T-helper 2 cell (primary cell): ENCODE measurements at places on chromosomes 2 and 18.

- DNase-seq: peak; percentile 50
Observed at GRCh38 chr2:88626171-88627054, 851 bp downstream of the EIF2AK3 start.

DNA sequence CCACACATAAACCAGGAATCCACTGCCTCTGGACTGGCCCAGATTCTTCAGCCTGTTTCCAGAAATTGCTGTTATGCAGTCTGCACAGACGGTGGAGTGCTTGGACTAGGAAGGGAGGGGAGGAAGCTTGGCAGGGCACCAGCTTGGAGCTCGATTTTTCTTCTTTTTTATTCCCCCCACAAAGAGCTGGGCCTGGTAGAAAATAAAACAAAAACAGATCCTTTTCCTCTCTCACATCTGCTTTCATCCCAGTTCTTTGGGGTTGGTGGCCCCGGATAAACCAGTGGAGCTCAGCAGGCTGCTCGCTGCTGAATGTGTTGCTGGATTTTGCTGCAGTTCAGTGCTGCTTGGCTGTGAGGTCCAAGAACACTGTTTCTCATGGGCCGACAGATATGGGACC, 16.0 kb downstream of the LRRTM1 start:
- DNase-seq: no peak

DNA sequence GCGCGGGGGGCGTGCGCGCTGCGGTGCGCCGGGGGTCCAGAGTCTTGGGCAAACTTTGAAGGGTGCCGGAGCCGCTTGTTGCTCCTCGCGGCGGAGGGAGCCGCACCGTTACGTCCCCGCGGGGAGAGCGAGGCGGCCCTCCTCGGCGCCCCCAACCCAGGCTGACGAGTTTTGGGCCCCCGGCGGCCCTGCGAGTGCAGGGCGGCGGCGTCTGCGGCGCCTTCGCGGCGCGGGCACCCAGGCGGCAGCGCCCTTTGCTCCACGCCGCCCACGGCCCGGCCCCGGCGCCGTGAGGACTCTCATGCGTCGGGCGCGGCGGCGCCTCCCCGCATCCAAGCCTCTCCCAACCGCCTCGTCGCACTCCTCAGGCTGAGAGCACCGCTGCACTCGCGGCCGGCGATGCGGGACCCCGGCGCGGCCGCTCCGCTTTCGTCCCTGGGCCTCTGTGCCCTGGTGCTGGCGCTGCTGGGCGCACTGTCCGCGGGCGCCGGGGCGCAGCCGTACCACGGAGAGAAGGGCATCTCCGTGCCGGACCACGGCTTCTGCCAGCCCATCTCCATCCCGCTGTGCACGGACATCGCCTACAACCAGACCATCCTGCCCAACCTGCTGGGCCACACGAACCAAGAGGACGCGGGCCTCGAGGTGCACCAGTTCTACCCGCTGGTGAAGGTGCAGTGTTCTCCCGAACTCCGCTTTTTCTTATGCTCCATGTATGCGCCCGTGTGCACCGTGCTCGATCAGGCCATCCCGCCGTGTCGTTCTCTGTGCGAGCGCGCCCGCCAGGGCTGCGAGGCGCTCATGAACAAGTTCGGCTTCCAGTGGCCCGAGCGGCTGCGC, 814 bp downstream of the FZD7 start:
- no peak for DNase-seq

GRCh38 chr2:20156836-20157192, 68.1 kb downstream of the SDC1 start:
- DNase-seq: no peak

GRCh38 chr2:202933139-202933510, 21.1 kb downstream of the CARF start:
- no peak for DNase-seq
